Right renal pelvis (tissue), 4 donors: ENCODE measurements at places on chromosomes 6 and 20. TPM values are rescaled to one million over a fixed set of nuclear protein-coding genes. Genes with fewer than 3 reads are reported as not detected.

DNA sequence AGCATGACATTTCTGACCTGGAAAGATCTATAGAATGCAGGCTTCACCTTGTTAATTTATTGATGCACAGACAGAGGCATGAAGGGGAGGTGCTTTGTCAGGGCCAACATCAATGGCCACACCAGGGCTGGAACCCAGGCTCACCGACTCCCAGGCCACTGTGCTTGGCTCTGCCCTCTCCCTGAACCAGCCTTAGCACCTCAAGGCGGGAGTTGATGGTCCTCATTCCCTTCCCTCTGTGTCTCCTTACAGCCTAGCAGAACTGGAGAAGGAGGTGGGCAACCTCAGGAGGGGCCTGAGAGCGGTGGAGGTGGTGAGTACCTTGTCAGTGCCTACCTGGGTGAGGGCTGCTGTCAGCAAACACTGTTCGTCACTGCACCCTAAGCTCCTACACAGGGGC lies 35.6 kb downstream of the MOCS1 start:
- no peak for DNase-seq

DNA sequence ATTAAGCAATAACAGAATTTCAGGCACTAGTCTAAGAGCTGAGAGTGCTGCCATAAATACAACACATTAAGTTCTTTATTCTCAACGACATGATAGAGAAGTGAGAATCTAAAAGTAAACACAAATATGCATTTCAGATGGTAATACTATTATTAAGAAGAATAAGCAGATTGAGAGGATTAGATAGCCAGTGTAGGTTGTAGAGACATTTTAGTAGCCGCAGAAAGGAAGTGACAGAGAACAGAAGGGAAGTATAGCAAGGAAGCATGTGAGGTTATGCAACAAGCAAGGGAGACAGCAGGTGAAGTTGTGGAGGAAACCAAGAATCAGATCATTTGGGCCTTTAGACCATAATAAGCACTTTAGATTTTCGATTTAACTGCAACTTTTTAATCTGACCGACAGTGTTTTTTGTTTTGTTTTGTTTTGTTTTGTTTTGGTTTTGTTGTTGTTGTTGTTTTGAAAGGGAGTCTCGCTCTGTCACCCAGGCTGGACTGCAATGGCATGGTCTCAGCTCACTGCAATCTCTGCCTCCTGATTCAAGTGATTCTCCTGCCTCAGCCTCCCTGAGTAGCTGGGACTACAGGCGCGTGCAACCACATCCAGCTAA lies 737.0 kb upstream of the ADGRB3 start:
- no peak for DNase-seq

PPP1R16B gene
- 6.9 TPM for polyA plus RNA-seq

- DNase-seq, result no peak
Measured at GRCh38 chr20:62776692-62777527, 19.4 kb upstream of the MRGBP start.

ANGPT4 gene
- 0.34 TPM for polyA plus RNA-seq

GRCh38 chr6:42555477-42556457 lies 8.1 kb upstream of the UBR2 start:
- DNase-seq, result no peak

PCED1A gene
- 74.4 TPM for polyA plus RNA-seq

DNA sequence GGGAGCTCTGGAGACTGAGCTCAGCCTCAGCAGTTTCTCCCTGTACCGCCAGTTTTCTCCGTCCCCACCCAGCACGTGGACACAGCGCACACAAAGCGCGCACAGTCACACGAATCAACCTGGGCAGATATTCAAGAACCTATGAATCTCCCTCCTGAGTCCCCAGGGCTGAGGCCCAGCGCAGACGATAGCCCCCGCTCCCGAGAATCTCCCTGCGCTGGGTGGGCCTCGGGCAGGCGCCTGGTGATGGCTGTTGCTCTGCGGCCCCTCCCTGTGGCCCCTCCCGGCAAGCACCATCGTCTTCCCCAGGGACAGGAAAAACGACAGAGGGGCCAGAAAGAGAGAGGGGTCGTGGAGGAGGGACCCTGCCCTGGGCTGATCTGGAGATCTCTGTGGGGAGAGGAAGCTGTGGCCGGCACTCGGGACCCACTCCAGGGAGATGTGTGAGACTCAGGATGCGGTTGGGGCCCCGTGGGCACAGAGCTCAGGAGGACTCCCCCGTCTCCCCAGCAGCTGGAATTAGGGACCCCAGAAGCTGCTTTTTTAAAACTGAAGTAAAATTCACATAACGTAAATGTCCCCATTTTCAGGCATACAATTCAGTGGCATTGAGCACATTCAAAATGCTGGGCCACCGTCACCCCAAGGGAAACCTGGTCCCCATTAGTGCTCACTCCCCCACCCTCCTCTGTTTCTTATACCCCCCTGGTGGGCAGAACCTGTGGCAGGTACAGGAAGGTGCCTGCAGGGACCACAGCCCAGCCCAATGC lies 330.8 kb downstream of the TAF4 start:
- no peak for DNase-seq

DNA sequence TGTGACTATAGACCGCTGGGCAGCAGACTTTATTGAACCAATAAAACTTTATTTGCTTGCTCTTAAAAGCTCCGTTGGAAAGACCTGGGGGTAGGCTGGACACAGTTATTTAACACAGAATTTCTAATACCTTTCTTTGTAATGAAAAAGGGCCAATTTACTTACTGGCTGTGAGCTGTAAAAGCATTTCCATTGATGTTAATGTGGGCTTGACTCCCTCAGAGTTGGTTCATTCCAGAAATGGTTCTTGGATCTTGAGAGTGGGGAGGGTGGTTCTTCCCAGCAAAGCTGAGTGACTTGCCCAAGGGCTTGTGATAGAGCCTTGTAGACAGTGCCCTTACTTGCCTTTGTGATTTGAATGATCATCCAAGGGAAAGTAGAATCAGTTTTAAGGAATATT lies 100.6 kb downstream of the SOX4 start:
- DNase-seq, result no peak

- no peak for DNase-seq
Measured at GRCh38 chr6:114543696-114544095, 200.9 kb upstream of the HS3ST5 start.

GRCh38 chr6:103002282-103002681 lies 1608.8 kb downstream of the GRIK2 start:
- no peak for DNase-seq

PRR18 gene
- polyA plus RNA-seq, result 0.43 TPM

ADGRF1 gene
- 61.3 TPM for polyA plus RNA-seq

LCA5 gene
- 12.0 TPM for polyA plus RNA-seq

EPPIN gene
- polyA plus RNA-seq, result 0.12 TPM

GRCh38 chr6:79868098-79868722 lies 79.1 kb downstream of the ELOVL4 start:
- peak; percentile 74 for DNase-seq

- no peak for DNase-seq
Measured at GRCh38 chr6:16633961-16634360, 127.3 kb downstream of the ATXN1 start.

GLP1R gene
- 0.64 TPM for polyA plus RNA-seq

- DNase-seq, result no peak
Measured at GRCh38 chr6:159608961-159609651, 83.9 kb downstream of the SOD2 start.

GTF3C6 gene
- 111 TPM for polyA plus RNA-seq

GRCh38 chr6:12873691-12874090 lies 157.1 kb downstream of the PHACTR1 start:
- no peak for DNase-seq

DNA sequence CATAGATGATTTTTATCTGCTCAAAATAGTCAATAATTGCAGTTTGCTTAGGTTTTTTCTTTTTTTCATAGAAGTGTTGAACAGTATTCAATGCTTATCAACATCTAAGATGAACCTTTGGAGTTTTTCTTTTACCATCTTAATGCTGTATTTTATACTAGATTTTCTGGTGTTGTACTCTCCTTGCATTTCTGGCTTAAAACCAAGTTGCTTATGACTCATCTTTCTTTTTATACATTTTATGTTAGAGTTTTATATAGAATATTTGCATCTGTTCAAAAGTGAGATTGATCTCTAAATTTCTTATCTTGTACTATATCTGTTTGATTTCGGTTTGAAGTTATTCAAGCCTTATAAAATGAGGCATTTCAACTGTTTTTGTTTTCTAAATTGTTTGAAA lies 232.5 kb downstream of the RFPL4B start:
- no peak for DNase-seq

MYCT1 gene
- polyA plus RNA-seq, result 22.4 TPM

GRCh38 chr6:30345852-30346251 lies 896 bp downstream of the RPP21 start:
- no peak for DNase-seq

- no peak for DNase-seq
Measured at GRCh38 chr20:42212391-42212790, 594.2 kb upstream of the CHD6 start.

TRIM10 gene
- polyA plus RNA-seq, result 0.57 TPM

NMBR gene
- polyA plus RNA-seq, result 0.30 TPM

DNA sequence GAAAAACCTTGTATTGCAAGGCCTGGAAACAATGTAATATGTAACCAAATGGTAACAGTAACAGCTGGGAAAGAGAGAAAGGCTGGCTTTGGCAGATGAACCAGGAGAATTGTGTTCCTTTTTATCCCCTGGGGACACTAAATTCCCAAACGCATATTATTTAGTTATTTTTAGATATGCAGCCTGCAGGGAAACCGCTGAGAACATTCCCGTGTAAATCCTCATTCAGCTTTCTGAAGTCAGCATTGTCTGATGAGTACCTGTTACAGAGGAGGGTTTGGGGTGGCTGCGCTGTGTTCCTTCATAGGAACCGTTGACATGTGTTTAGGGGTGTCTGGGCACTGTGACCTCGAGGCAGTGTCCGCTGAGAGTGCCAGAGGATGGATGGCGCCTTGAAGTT lies 101.3 kb downstream of the SMOC2 start:
- DNase-seq, result no peak

DNA sequence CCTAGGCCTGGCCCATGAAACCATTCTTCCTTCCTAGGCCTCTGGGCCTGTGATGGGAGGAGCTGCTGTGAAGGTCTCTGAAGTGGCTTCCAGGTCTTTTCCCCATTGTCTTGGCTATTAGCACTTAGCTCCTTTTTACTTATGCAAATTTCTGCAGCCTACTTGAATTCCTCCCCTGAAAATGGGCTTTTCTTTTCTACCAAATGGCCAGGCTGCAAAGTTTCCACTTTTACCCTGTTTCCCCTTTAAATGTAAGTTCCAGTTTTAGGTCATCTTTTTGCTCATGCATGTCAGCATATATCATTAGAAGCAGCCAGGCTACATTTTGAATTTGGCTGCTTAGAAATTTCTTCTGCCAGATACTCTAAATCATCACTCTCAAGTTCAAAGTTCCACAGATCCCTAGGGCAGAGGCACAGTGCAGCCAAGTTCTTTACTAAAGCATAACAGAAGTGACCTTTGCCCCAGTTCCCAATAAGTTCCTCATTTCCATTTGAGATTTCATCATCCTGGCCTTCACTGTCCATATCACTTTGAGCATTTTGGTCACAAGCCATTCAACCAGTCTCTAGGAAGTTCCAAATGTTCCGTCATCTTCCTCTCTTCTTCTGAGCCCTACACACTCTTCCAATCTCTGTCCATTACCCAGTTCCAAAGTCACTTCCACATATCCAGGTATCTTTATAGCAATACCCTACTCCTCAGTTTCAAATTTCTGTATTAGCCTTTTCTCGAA lies 71.9 kb downstream of the TBC1D7 start:
- no peak for DNase-seq

TIAM2 gene
- polyA plus RNA-seq, result 16.9 TPM
